LNCaP clone FGC (cell line): ENCODE measurements at places on chromosomes 1 and 21.

GRCh38 chr21:41564871-41565274, 56.9 kb upstream of the TMPRSS2 start:
- DNase-seq: no peak

- no peak for DNase-seq
These were observed 5.3 kb upstream of the DPH5 start for GRCh38 chr1:101030881-101031280.

DNA sequence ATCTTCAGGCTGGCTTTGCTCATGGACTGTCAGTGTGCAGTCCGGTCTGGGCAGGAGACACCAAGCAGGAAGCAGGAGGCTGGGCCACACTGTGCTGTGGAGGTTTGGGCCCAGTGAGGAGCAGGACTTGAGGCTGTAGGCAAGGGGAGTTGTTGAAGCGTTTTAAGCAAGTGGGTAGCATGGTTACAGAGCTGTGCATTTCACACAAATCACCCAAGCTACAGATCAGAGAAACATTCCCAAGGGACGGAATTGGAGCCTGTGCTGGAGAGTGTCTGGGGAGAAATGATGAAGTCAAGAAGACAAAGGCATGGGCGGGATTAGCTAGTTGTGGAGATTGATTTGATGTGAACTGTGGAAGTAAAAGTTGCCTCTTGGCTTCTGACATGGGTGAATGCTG, 60.9 kb downstream of the KIF21B start:
- DNase-seq: no peak

- DNase-seq: no peak
These were observed 56.9 kb downstream of the CLSTN1 start for GRCh38 chr1:9766759-9767442.

DNA sequence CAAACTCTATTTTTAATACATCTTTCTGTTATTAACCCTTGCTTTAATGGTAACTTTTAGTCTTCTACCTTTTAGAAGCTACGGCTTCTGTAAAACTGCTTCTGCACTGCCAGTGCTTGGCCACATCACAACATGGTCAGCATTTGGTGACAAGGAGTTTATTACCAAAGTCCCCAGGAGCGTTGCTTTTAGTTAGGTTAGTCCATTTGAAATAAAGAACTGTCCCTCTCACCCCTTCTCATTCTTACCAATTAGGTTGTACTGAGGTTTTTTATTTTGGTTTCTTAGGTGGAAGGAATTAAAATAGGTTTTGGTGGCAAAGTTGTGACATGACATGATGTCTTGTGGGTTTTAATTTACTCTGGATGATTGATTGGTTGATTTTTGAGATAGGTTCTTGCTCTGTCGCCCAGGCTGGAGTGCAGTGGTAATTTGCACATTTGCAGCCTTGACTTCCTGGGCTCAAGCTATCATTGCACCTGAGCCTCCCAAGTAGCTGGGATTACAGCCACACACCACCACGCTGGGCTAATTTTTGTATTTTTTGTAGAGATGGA, 39.2 kb downstream of the SPEN start:
- DNase-seq: no peak

DNA sequence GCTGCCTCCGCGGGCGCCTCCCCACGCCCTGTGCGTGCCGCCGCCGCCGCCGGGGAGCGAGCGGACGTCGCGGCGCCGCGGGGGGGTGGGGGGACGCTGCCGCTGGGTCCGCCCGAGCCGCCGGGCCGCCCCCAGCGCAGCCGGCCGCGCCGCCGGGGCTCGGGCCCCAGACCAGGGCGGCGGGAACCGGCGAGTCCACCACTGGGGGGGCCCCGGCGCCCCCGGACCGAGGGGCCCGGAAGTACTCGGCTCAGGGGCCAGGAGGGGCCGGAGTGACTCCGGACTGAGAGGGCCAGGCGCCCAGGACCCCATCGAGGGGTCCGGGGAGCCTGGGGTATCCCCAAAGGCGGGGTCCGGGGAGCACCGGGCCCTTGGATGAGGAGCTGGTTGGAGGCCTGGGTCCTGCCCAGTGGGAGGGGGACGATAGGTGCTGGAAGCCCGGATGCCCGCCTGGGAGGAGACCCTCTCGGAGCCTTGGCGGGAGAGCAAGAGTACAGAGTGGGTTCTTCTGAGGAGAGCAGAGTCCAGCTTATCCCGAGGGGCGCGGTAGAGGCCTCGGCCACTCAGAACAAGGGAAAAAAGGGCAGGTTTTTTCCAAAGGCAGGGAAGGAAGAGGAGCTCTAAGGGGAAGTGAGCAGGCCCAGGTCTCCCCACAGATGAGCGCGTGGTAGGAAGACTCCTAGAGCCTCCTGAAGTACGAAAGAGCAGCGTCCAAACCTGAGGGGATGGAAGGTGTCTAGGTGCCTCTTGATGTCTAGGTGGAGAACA, 556 bp downstream of the GMEB1 start:
- no peak for DNase-seq

- no peak for DNase-seq
These were observed 45.2 kb upstream of the CNTN2 start for GRCh38 chr1:204997591-204998355.

DNA sequence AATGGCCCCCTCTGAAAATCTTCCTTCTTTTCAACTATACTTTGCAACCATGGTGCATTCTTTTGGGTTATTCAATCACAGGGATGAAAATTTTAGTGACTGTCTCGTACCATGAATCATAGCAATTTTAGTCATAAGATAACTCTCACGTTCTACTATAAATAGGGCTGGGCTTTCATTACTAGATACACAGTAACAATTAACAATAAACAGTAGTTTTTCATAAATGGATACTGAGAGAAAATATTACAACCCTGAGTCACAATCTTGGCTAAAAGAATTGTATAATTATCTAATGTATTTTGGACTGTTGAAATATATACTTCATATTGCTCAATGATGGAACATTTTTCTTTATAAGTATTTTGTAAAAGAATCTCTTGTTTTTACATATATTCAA, 96.1 kb downstream of the TEX35 start:
- DNase-seq: no peak

GRCh38 chr1:1554550-1554925, 14.1 kb upstream of the TMEM240 start:
- no peak for DNase-seq

DNA sequence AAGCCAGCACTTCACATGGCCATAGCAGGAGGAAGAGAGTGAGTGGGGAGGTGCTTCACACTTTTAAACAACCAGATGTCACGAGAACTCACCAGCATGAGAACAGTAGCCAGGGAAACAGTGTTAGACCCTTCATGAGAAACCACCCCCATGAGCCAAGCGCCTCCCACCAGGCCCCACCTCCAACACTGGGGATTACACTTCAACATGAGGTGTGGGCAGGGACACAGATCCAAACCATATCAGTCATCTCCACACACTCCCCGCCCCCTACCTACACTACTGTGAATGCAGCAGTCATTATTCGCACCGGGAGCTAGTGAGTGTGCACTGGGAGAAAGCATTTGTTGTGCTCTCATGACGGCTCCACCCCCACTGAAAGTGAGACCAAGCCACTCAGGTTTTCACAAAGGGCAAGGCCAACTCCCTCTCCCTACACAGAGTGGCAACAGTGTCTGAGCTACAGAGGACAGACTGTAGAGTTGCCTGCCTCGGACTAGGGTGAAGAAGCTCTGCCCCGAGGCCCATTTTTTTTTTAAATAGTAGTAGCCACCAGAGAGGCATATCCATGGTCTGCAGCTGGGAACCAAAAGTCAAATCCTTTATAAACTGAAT, 125.6 kb downstream of the BARHL2 start:
- no peak for DNase-seq

DNA sequence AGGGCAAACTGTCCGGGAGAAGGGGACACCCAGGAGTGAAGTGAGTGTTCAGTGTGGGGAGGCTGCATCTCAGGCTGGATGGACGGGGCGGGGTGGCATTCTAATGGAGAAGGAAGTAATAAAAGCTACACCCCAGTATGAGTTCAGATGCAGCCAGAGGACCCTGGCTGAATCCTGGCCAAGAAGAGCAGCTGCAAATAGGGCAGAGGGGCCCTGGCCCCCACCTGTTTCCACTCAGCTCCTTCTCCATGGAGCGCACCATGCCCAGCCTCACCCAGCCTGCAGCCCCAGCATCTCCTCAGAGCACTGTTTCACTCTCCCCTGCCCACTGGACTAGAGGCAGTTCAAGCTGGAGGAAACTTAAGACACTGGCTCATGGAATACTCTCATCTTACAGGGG, 46.4 kb downstream of the KCND3 start:
- DNase-seq: no peak

DNA sequence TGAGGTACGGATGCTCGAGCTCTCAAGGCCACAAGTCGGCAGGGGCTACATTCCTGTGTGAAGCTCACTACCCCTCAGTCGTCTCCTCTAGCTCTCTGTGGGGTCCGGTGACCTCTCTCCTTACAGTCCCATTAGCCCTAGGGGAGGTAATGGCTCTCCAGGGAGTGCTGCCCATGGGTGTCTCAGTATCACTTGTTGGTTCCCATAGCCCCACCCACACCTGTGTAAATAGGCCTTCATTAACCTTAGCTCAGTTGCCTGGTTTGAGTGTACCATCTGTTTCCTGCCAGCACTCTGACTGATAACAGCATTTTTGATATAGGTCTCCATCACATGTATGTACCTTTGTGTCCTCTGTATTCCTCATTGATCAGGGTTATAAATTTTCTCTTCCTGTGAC, 133.2 kb upstream of the KCNJ15 start:
- DNase-seq: no peak

DNA sequence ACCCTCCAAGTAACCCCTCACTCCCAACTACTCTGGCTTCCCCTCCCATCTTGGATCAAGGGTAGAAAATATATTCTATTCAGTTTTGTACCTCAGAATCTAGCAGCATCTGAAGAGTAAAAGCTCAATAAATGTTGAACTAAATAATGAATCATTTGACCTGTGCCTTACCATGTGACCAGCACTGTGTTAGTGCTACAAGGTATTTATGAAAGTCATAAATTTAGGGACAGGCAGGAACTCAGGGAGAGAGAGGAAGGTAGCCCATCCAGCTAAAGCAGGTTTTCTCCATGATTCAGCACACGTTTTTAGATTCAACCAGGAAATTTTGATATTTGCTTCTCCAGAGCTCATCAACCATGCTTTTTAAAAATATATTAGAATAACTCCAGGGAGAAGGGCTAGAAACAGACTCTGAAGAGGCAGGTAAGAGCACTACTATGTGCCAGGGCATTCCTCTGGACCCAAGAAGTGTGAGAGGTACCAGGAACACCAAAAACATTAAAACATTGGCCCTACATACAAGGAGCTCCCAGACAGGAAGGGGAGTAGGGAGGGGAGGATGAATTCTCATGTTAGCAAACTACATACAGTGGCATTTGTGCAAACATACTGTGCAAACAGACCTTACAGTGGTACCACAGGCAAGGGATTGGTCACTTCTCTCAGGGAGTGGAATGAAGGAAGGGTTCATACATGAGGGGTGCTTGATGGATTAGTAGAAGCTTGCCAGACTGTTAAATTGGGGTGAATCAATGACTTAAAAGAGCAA, 64.3 kb downstream of the FYB2 start:
- DNase-seq: no peak

DNA sequence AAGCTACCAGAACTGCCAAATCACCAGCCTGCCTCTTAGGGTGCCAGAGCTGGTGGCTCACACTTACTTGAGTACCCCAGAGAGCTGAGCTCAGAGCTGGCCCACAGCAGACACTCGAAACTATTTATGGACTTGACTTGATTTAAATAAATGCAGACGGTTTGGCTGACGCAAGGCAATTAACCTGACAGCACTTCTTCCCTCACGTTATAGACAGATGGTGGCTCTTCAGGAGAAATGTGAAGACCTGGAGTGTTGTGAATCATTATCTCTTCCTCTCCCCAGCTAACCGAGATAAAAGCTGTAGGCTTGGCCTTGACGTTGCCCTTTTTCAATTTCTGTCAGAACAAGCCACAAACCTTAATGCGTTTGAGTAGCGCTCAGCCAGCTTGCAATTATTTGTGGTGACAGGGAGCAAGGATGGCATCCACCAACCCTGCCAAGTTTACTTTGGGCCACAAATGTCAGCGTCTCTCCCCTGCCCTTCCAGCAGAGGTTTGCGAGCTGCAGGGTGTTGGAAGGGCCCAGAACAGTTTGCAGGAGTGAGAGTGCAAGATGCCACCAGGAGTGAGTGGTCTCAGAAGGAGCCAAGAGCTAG, 34.0 kb upstream of the BCAR3 start:
- no peak for DNase-seq

DNA sequence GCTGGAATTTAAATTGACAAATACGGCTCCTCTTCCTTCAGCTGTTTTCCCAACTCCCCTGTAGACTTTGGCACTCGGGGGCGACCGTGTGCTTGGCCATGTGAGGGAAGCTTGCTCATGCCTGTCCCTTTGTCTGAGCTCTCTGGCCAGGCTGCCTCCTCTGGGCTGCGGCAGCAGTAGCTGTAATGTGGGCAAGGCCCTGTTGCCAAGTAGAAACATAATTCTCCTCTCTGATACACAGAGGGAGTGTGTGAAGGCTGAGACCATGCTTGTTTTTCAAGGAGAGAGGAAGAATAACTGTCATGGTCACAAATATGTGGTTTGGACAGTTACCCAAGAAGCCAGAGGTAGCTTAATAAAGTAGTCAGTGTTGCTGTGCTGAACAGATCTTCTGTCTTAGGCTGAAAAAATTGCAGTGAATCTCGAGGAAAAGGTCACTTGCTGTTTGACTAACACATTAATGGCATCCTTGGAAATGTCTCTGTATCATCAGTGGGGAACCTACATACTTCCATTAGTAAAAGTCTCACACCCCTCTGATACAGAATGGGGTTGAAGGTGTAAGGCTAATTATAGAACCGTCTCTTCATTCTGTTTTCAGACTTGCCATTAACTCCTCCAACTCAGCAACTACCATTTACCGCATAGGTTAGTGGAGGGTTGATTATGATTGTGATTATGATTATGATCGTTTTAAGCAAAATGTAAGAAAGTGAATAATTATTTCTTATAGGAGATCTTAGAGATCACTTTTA, 94.6 kb downstream of the TGFB2 start:
- DNase-seq: no peak

DNA sequence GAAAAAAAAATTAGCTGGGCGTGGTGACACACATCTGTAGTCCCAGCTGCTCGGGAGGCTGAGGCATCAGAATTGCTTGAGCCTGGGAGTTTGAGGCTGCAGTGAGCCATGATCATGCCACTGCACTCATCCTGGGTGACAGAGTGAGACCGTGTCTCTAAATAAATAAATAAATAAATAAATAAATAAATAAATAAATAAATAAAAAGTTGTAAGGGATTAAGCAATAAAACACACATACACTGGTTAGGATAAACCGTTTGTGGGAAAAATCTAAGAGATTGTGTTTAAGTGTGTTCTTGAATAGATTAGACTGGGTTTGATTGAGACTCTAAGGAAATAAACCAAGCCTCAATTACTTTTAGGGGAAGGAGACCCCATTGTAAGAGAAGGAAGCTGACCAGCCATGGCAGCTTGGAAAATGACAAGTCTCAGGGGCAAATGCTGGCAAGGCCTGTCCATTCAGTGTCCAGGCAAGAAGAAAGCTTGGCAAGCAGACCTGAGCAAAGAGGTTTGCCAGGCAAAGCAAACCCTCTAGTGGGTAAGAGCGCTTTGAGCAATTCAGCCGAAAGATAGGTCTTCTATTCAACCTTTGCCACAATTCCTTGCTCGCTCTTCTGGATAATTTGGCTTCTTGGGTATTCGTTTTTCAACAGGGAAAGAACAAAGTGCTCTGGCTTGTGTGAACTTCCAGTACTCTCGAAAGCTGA, 106.9 kb upstream of the SERBP1 start:
- DNase-seq: no peak

GRCh38 chr21:26332867-26333266, 162.3 kb upstream of the APP start:
- DNase-seq: no peak
